ENCODE measurements at places on chromosomes 12 and 14.

DNA sequence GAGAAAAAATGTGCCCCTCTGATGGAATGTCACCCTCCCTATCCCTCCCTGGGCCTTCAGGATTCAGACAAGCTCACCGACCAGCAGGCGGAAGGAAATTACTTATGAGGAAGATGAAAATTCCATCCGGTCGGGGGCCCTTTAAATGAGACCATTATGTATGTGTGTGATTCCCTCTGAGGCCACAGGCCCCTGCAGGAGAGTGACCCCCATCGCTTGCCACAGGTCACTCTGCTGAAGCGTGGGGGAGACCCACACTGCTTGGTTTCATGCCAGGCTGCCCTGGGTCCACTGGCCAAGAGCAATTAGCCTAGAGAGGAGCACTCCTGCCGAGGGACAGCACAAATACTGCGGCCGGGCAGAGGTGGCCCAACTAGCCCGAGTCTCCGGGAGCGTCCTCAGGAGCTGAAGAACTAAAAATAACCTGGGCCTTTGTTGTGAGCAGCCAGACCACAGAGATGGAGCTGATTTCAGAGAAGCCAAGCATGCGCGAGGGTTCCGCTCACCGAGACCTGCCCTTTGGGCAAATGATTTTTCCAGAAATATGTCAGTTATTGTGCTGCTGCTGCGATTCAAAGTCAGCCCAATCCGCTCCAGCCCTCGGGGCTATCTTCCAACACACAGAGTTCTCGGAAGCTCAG, 276.4 kb downstream of the DPF3 start:
- peak; percentile 31 for DNase-seq

- DNase-seq, result no peak
Measured at GRCh38 chr14:30873308-30874119, 845 bp upstream of the COCH start.

DNA sequence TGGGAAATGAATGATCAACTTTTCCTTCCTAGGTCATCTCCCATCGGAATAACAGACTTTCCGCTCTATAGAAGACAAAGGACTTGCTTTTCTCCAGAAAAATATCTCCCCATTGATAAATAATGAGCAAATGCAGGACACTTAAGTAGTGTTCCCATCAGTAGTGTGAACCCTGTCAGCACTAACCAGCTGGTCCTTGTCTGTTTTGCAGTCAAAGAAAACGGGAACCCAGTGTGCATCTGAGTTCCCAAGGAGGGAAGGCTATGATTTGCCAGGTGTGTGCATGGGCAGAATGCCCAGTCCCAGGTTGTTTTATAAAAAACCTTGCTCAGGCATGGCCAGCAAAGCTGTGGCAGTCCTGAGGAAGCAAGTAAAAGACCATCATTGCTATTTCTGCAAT, 256.5 kb upstream of the HMGA2 start:
- DNase-seq, result no peak

DNA sequence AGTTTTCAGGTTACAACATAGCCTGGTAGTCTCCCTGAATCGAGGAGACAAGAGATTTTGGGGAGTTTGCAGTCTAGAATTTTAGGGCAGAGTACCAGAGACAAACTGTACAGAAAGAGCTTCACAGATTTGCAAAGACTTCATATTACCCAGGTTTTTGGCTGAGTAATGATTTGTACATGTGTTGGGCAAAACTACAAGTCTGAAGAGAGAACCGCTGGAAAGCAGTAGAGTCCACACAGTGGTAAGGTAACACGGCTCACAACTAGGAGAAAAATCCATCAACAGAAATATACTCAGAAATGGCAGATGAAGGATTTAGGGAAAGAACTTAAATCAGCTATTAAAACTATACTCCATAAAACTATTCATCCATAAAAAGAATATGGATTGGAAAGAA, 25.7 kb downstream of the FBXO33 start:
- DNase-seq, result no peak

GRCh38 chr12:94309373-94309772, 150.3 kb downstream of the CEP83 start:
- DNase-seq, result no peak

DNA sequence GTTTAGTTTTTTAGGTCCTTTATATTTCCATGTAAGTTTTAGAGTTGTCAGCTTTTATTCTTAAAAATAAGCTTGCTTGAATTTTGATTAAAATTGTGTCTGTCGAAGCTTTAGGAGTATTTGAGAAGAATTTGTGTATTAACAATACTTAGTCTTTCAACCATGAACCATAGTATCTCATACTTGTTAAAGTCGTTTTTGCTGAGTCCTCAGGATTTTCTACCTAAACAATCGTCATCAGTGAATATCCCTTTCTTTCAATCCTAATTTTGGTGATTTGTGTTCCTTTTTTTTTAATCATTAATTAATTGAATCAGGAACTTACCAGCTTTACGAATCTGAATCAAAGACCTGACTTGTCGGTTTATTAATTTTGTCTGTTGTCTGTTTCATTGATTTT, 18.2 kb downstream of the CAND1 start:
- DNase-seq, result no peak

DNA sequence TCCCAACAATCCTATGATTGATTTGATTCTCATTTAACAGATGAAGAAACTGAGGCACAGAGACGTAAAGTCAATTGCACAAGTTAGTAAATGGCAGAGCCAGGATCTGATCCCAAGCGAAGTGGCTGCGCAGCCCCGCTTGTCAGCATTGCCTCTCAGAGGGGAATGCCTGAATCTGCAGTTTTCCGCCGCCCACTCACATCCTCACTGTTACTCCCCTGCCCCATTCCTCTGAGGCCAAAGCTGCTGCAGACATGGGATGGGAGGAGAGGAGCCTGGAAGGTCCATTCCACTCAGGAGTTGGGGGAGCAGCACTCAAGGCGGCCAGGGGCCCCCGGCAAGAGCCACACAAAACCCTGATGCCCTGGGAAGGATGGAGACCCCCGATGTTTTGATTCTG, 1.0 kb downstream of the NRIP2 start:
- no peak for DNase-seq

DNA sequence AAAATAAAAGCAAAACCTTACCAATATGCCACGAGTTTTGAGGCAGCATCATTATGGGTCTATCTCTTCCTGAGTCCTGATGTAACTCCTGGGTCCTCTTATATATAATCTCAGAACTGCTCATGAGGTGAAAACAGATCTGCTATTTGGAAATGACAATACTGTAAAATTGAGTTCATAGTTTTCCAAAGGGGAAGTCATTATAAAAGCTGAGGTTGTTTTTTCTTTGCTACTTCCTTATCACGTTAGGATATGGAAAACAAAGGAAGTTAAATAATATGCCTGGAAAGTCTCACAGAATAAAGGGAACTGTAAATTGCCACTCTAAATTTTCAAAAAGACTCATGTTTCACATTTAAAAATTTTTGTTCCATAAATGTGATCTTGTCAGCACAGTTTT, at the start of gene CD163L1:
TSS of gene CD163L1 (minus strand) at position 78 of the 400 bp plus-strand sequence. CDS start at position 52, 26 bp downstream.
- no peak for DNase-seq

DNA sequence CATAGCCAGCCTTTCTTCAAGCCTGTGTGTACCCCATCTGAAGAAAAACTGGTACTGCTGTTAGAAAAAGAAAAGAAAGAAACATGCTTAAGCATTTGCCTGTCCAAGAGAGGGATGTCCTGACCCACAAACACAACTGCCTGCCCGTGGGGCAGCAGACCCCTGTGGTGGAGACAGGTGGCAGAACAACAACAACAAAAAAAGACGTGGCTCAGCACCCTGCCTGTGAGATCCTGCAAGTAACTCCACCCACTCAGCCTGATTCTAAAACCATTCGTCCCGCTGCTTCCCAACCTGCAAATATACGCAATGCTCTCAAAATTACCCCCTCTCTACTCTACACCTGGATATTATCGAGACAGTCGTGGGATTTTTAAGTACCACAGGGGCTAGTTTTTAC, 64.9 kb upstream of the ZDHHC17 start:
- DNase-seq, result no peak

DNA sequence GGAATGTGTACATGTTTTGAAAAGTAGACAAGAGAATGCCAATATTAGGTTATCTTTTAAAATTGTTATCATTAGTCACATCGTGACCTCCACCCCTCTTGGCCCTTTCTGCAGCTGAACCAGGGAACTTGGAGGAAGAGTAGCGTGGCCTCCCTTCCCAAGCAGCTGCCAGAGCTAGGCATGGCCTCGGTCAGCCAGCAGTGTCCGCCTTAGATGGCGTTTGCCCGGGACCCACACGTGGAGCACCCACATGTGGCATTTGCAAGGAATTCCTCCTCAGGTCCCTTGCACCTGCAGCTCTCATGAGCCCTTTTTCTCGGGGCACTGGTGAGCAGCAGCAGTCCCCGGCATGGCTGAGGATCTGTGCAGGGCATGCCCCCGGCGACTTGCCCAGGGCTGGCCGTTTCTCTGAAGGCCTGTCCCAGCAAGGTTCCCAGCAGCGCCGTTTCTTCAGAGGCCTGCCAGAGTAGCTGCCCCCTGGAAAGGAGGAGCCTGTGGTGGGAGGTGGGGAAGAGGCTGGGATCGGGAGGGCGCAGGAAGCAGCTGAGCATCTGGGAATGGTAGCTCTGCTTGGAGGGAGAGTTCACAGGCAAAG, 10.8 kb downstream of the JDP2 start:
- no peak for DNase-seq

GRCh38 chr14:84988357-84988756, 541.6 kb upstream of the FLRT2 start:
- DNase-seq, result no peak

- DNase-seq, result no peak
Measured at GRCh38 chr14:75648066-75648838, 12.4 kb downstream of the ERG28 start.

- DNase-seq, result no peak
Measured at GRCh38 chr12:126519833-126520232, 1454.6 kb downstream of the AACS start.

All from activated CD8-positive, alpha-beta memory T cell treated with anti-CD3 and anti-CD28 coated beads, Interleukin-2, amount 10 ng/mL, durations not matched to agents 7 days and 5 days (primary cell).